ENCODE measurements at places on chromosomes 4 and X.

- no peak for DNase-seq
These were observed 34.4 kb downstream of the PTTG2 start for GRCh38 chr4:37994569-37994968.

DNA sequence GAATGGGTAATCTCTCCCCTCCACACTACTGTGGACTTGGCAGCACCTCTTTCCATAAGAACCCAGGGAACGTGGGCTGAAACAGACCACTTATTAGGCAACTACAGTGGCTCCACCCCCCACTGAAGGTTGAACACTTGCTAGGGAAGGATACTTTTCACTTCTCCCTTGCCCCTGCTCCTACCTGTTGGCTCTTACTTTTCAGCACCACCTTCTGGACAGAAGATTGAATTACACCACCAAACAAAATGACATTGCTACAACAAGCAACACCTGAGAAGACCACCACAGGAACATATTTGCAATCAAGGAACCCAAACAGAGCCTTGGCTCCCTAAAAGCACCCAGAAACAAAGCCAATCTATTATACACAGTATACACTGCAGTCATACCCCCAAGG lies 132.1 kb upstream of the CXCL13 start:
- DNase-seq = no peak

DNA sequence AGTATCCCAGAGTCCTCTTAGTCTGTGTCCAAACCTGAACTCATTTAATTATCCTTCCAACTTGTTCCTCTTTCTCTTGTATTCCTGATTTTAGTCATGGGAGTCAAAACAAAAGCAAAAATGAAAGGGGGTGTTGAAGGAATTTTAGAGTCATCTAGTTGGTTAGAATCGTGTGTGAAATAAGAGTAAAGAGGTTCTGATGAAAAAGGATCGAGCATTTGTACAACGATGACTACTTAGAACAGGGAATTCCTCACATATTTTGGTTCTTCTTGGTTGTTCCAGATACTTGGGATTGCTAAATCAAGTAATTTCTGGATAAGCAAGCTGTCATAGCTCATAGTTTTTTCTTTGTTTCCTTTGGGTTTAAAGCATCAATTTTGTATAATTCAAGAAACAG lies 194.4 kb downstream of the BCOR start:
- DNase-seq = no peak

DNA sequence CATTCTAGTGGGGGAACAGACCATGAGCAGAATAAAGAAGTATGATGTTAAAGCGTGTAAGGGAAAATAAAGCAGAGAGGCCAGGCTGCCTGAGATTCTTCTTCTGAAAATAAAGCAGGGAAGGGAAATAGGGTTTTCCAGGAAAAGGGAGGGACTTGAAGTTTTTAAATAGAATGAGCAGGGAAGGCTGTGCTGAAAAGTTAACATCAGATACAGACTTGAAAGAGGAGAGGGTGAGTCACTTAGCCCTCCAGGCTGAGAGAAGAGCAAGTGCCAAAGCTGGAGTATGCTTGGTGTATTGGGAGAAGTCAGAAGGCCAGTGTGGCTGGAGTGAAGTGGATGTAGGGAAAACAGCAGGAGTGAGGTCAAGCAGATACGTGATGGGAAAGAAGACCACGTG lies 10.0 kb upstream of the PLK4 start:
- DNase-seq = no peak

GRCh38 chrX:29422034-29422433 lies 793.3 kb upstream of the MAGEB2 start:
- DNase-seq = no peak

GRCh38 chr4:147591106-147591505 lies 26.1 kb upstream of the TMEM184C start:
- no peak for DNase-seq

GRCh38 chr4:1305781-1306455 lies 16.2 kb downstream of the MAEA start:
- DNase-seq = no peak

DNA sequence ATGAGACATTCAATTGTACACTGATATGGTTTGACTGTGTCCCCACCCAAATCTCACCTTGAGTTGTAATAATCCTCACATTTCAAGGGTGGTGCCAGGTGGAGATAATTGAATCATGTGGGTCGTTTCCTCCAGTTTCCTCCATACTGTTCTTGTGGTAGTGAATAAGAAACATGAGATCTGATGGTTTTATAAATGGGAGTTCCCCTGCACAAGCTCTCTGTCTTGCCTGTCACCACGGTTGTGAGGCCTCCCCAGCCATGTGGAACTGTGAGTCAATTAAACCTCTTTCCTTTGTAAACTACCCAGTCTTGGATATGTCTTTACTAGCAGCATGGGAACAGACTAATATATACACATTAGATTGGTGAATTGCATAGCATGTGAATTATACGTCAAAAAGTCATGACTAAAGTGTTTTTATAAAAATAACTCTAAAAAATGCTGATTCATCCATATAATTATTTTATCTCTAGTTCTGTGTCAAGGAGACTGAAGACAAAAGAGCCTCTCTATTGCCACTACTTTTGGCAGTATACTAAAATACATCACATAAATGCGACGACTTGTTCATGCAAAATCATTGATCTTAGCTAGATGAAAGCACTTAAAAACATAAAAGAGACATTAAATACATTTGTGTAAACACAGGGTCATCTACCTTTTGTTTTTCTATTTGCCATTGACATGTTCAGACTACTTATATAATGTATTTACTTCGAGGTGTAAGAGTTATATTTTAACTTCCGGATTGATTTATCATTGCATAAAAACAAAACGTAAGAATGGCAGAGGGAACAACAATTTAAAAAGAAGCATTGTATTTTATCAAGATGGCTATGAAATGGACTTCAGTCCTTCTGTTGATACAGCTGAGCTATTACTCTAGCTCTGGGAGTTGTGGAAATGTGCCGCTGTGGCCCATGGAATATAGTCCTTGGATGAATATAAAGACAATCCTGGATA lies 50.1 kb downstream of the YTHDC1 start:
- DNase-seq = no peak

DNA sequence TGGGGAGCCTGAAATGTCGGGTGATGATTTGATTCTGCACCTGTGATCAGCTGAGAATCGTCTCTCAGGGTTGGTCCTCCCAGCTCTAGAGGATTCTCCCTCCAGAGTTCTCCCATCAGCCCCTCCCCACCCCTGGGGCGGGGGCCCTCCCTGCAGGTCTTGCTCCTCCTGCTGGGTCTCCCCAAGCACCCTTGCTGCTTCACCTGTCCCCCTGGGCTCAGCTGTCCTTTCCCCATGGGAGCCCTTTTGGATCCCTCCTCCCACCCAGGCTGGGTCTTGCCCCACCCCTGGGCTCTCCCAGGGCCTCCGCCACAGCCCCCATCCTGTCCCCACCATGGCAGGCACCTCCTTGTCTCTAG lies 22.2 kb downstream of the PSAPL1 start:
- no peak for DNase-seq

DNA sequence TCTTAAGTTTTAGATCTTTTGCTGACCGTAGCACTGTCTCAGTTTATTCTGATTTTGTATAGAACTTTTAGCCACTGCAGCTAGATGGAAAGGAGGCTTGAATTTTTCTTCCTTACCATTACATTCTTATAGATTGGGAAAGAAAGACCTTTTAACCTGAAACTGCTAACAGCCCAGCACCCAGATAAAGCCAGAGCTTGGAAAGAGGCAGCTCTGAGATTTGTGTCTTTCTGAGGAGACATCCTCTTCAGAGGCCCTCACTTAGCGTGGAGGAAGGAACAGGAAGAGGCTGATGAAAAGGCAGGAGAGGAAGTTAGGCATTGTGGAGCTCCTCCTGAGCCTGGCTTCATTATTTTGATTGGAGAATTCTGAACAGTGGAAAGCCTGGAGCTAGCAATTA lies 35.1 kb downstream of the ATG4A start:
- no peak for DNase-seq

DNA sequence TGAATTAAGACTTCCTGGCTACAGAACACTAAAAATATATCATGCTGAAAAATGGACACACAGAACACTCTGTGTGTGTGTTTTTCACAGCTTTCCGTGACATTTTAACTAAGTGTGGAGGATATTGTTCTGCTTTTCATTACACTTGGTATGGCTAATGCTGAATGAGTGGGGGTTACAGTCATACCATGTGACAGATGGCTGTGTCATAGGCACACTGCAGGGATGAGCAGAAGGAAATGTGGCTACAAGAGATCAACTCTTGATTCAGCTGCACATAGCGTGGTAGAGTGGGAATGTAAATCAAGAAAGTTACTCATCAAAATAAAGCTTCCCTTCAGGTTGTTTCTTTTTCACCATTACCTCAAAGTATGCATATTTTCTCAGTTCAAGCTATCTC lies 669.8 kb downstream of the IQCM start:
- no peak for DNase-seq

- no peak for DNase-seq
These were observed 1247.8 kb upstream of the IGFBP7 start for GRCh38 chr4:58357947-58358346.

- no peak for DNase-seq
These were observed 100.3 kb downstream of the PAPSS1 start for GRCh38 chr4:107619731-107620130.

- DNase-seq = no peak
These were observed 2.8 kb upstream of the SMIM14 start for GRCh38 chr4:39641451-39641850.

DNA sequence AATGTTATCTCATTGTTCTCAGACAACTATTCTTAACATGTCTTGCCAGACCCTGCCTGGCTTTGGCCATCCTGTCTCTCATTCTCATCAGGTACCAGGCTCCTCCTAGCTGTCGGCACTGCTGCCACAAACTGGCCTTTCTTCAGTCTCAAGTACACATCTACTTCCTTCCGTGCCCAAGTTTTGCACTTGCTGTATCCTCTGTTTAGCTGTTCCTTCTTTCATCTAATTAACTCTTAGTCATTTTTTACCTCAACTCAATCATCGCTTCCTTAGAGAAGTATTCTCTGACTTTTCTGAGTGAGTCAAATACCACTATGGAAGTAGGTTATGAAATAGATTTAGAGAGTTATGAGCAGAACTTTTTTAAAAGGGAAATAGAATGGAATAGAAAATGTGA lies 19.7 kb downstream of the CXCL3 start:
- no peak for DNase-seq

DNA sequence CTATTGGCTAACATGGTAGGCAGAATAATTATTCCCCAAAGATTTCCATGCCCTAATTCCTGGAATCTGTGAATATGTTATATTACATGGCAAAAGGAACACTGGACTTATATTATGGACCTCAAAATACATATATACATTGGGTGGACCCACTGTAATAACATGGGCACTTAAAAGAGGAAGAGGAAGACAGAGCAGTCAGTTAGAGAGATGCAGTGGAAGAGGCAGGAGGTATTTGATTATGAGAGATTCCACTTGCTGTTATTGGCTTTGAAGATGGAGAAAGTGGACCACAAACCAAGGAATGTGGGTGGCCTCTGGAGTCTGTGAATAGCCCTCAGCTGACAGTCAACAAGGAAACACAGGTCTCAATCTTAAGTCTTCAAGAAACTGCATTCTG lies 14.0 kb upstream of the ART3 start:
- no peak for DNase-seq

DNA sequence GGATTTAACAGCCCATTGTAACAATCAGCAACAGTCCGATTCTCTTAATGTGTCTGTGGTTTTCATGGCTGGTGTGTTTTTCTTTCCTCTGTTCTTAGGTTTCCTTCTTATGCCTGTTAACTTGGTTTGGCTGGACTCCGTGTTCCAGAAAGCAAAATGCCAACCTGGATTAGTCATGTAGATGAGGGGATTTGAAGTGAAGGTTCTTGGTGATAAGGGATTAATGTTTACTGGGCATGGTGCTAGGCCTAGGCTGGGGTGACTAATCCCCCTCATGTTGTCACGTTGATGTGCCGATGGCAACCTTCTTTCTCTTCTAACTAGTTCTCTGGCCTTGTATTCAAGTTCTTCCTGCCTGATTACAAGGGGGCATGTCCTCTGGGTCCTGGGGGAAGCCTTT lies 85.9 kb downstream of the REPS2 start:
- DNase-seq = no peak

DNA sequence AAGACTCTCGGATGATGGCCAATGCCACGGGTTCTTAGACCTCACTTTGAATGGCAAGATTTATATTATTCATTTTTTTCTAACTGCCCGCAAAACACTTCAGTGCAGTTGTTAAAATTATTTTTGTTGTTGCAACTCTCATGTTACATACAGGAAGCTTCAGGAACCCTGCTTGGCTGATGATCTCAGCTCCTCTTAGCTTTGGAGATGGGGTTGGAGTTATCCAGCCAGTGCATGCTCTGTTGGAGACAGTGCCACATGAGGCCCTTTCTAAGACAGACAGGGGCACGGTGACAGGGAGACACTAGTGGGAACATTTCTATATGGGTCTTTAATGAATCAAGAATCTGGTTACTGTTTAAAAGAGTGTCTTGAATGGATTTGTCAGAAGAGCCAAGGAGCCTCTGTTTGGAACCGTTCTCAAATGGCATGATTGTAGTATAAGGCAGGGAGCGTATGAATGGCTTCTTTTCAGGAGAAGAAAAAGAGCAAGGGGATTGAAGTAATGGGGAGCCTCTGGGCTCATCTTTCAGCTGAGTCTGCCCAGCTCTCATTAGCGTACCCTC lies 61.9 kb upstream of the ENPP6 start:
- no peak for DNase-seq
